ENCODE measurements at places on chromosomes 7 and 10. TPM values are rescaled to one million over a fixed set of nuclear protein-coding genes. Genes with fewer than 3 reads are reported as not detected.

GRCh38 chr10:70596860-70597809 is 5.4 kb downstream of the PRF1 start:
- no peaks in the 10 kb centered on the region for H3K27me3 ChIP-seq
- no peaks in the 10 kb centered on the region for H3K4me1 ChIP-seq
- no peaks in the 10 kb centered on the region for H3K36me3 ChIP-seq
- no peak for DNase-seq

DNA sequence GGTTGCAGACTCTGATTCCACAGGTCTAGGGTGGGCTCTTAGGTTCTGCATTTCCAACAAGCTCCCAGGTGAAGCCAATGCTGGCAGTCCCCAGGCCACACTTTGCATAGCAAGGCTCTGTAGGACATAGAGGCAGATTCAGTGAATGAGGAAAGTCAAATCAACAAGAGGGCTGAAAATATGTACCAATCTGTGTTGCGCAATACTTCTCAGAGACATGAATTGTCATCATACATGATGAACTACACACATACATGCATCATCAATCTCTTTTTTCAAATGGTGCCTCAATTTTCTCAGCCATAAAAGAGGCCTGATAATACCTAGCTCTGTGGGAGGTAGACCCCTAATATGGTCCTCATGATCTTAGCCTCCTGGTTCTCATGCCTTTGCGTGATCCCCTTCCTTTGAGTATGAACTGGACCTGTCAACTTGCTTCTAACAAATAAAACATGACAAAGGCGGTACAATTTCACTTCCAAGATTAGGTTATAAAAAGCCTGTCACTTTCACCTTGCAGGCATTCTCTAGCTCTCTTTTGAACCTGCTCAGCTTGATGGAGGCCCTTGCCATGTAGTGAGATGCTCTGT is 49.0 kb downstream of the PIK3CG start:
- no peak overlapping the region for H3K27ac ChIP-seq
- no peak for DNase-seq
- no peaks in the 10 kb centered on the region for H3K27me3 ChIP-seq
- H3K4me3 ChIP-seq, result no peak overlapping the region

GNAT3 gene
- not detected for total RNA-seq

GRCh38 chr7:20395511-20395910 is 64.8 kb downstream of the ITGB8 start:
- H3K4me3 ChIP-seq, result no peak overlapping the region
- H3K27me3 ChIP-seq, result no peaks in the 10 kb centered on the region
- H3K36me3 ChIP-seq, result peaks cover 21% of the 10 kb centered on the region
- H3K4me1 ChIP-seq, result no peaks in the 10 kb centered on the region

KCNMA1 gene
- 1.2 TPM for total RNA-seq

CPXM2 gene
- 1.4 TPM for total RNA-seq

DPP6 gene
- 3.0 TPM for total RNA-seq

DNA sequence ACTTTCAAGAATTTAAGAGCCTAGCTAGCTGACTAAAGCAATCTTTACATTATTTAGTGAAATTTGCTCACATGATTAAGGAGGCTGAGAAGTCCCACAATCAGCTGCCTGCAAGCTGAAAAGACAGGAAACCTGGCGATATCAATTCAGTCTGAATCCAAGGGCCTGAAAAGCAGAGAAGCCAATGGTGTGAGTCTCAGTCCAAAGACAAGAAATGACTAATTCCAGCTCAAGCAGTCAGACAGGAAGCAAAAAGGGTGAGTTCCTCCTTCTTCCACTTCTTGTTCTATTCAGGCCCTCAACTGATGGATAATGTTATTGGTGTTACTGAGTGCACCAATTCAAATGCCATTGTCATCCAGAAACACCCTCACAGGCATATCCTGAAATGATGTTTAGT is 1231.6 kb upstream of the CELF2 start:
- no peak overlapping the region for H3K27ac ChIP-seq
- H3K27me3 ChIP-seq, result no peaks in the 10 kb centered on the region
- peaks cover 12% of the 10 kb centered on the region for H3K4me1 ChIP-seq
- DNase-seq, result no peak

CDHR1 gene
- 4.1 TPM for total RNA-seq

HOXA3 gene
- not detected for total RNA-seq

DNA sequence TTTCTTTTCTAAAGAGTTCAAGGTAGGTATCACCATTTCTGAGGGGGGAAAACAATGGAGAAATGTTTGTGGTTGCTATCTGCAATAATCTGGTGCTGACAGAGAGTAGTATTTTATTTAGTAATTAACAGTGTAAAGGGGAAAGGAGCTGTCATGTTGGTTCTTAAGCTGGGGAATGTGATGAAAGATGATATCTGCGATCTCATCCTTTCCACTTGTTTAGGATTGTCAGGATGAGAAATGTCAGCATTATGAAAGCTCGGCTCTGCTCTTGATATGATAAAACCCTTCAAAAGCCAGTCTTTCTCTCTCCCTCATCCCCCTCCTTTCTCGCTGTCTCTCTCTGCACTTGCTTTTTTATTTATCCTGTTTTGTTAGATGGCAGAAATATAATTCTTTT is 106.1 kb downstream of the POU6F2 start:
- no peaks in the 10 kb centered on the region for H3K27me3 ChIP-seq
- DNase-seq, result no peak
- no peaks in the 10 kb centered on the region for H3K36me3 ChIP-seq
- H3K27ac ChIP-seq, result no peak overlapping the region
- no peak overlapping the region for H3K4me3 ChIP-seq
- no peaks in the 10 kb centered on the region for H3K4me1 ChIP-seq

- no peaks in the 10 kb centered on the region for H3K36me3 ChIP-seq
- H3K4me3 ChIP-seq, result no peak overlapping the region
- no peaks in the 10 kb centered on the region for H3K27me3 ChIP-seq
- DNase-seq, result no peak
- H3K4me1 ChIP-seq, result no peaks in the 10 kb centered on the region
These were observed 574.5 kb downstream of the TYW1 start for GRCh38 chr7:67571026-67571545.

DNA sequence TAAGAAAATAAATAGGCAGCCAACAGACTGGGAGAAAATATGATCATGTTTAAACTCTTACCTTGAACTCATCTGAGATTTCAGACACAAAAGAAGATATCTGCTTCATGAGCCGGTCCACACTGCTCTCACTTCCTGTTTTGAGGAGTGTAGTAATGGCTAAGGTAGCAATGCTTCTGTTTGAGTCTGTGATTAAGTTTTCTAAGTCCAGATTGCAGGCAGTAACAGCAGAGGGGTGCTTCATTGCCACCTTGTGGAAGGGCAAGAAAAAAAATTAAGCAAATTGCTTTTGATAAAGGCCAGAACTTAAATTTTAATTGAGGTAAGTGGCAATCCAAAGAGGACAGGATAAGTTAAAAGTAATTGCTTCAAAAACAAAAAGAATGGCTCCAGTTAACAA is 69.1 kb downstream of the MEST start:
- H3K27me3 ChIP-seq, result no peaks in the 10 kb centered on the region
- H3K27ac ChIP-seq, result no peak overlapping the region
- H3K36me3 ChIP-seq, result peaks cover 19% of the 10 kb centered on the region
- no peak for DNase-seq
- H3K4me3 ChIP-seq, result no peak overlapping the region

GNGT1 gene
- total RNA-seq, result 0.11 TPM

DNA sequence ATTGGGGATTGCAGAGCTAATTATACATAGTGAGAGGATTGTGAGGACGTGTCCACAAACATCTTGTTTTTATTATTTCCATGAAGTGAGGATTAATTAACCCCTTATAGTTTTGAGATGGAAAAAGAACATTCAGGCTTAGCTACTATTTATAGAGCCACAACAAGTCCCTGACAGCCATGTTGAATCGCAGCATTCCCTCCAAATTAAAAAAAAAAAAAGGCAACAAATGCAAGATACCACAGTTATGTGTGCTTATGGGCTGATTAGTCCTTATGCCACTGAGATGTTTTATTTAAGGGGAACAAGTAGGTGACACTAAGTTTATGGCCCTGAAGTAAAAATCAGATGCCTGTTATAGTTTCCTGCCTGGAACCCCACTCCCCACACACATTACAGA is 350.3 kb downstream of the GPAM start:
- no peaks in the 10 kb centered on the region for H3K27me3 ChIP-seq
- H3K4me1 ChIP-seq, result no peaks in the 10 kb centered on the region
- no peaks in the 10 kb centered on the region for H3K36me3 ChIP-seq
- H3K27ac ChIP-seq, result no peak overlapping the region
- no peak overlapping the region for H3K4me3 ChIP-seq
- no peak for DNase-seq

TMUB1 gene
- 52.6 TPM for total RNA-seq

CLEC2L gene
- total RNA-seq, result 0.26 TPM

DNA sequence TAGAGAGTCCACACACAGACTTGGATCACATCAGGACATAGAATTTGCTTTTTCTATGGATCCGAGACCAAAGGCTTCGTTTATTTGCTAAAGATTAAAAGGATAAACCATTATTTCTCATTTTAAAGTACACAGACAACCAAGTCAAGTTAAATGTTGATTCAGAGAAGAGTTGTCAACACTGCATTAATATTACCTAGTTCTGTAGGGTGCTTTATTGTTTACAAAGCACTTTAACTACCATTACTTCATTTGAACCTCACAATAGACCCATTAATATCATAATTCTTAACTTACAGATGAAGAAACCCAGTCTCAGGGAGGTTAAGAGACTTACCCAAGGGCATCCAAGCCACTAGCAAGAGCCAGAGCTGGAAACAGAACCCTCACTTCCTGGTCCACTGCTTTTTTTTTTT is 43.2 kb upstream of the GSAP start:
- DNase-seq, result no peak
- no peak overlapping the region for H3K27ac ChIP-seq
- H3K27me3 ChIP-seq, result no peaks in the 10 kb centered on the region
- H3K36me3 ChIP-seq, result no peaks in the 10 kb centered on the region
- H3K4me3 ChIP-seq, result no peak overlapping the region

GIMAP6 gene
- total RNA-seq, result not detected

GRCh38 chr7:118085000-118085399 is 99.0 kb upstream of the LSM8 start:
- H3K27ac ChIP-seq, result no peak overlapping the region
- H3K36me3 ChIP-seq, result no peaks in the 10 kb centered on the region
- no peaks in the 10 kb centered on the region for H3K4me1 ChIP-seq
- no peak overlapping the region for H3K4me3 ChIP-seq
- H3K27me3 ChIP-seq, result no peaks in the 10 kb centered on the region

MEOX2 gene
- total RNA-seq, result not detected

DNA sequence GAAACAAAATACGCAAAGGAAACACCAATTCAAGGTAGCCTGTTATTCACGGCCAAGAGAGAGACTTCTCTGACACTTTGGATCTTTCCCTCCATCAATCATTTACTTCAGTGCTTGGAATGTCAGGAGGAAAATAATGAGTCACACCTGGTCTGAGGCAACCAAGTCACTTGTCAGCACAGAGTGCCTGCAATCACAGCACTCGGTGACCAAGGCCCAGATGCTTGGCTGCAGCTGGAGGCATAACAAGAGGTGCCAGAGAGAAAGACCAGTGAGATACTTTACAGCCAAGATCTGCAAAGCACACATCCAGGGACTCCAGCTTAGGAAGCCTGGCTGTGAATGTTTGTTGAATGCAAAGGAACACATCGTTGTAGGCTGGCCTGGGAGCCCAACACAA is 33.9 kb downstream of the ASB13 start:
- DNase-seq, result no peak
- H3K4me1 ChIP-seq, result no peaks in the 10 kb centered on the region
- H3K36me3 ChIP-seq, result no peaks in the 10 kb centered on the region
- H3K27ac ChIP-seq, result no peak overlapping the region
- no peak overlapping the region for H3K4me3 ChIP-seq

HOXA9 gene
- not detected for total RNA-seq

DNA sequence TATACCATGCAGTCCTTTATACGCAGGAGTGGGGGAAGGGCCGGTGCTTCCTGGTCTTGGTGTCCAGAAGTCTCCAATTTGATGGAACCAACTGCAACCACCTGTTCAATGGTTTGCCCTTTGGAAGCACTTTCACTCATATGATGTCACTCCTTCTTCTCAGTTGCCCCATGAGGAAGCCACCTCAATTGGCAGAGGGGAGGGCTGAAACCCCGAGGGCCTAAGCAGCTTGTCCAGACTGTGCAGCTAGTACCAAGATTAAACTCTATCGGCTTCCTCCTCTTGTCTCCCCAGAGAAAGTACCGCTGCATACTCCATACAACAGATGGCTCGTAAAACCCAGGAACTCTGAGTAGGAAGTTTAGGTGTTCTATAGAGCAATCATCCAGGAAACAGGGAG is 789.4 kb downstream of the TYW1 start:
- no peaks in the 10 kb centered on the region for H3K4me1 ChIP-seq
- H3K4me3 ChIP-seq, result no peak overlapping the region
- H3K36me3 ChIP-seq, result no peaks in the 10 kb centered on the region
- no peak for DNase-seq
- peaks cover 9% of the 10 kb centered on the region for H3K27me3 ChIP-seq
- H3K27ac ChIP-seq, result no peak overlapping the region

GRCh38 chr7:102914585-102914984 is 1.8 kb downstream of the LRRC17 start:
- no peaks in the 10 kb centered on the region for H3K4me1 ChIP-seq
- H3K27me3 ChIP-seq, result no peaks in the 10 kb centered on the region
- peak; percentile 67 for DNase-seq

DNA sequence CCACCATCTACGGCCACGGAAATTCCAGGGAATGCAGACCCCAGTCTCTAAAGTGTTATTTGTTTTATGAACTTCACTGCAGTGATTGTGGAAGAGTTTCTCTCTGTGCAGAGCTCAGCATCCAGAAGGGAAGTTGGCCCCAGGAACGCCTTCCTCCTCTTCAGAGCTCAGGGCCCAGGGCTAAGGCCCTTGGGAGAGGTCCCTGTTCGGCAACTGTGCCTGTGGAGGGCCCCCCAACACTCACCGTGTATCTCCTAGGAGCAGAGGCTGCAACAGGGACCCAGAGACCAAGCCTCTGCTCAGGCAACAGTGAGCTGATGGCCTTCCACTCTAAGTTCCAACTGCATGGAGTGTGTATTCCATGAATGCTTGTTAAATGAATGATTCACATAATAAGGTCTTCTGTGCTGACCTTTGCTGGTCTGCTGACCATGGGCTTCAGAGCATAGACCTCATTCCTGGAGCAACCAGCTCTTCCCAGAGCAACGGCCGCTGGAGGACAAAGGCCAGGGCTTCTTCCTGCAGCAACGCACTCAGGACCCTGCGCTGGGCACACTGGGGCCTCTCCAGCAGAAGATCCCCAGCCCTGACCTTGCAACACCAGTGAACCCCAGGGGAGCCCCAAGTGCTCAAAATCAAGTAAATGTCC is 7.7 kb downstream of the DIP2C start:
- H3K4me1 ChIP-seq, result no peaks in the 10 kb centered on the region
- DNase-seq, result no peak
- no peaks in the 10 kb centered on the region for H3K27me3 ChIP-seq

- no peaks in the 10 kb centered on the region for H3K36me3 ChIP-seq
- no peaks in the 10 kb centered on the region for H3K27me3 ChIP-seq
- H3K4me1 ChIP-seq, result no peaks in the 10 kb centered on the region
These were observed 367.3 kb upstream of the ZWINT start for GRCh38 chr10:56728349-56728748.

GRCh38 chr7:123570390-123571182 is 13.0 kb upstream of the NDUFA5 start:
- H3K4me3 ChIP-seq, result no peak overlapping the region
- H3K27ac ChIP-seq, result no peak overlapping the region
- DNase-seq, result no peak
- H3K27me3 ChIP-seq, result no peaks in the 10 kb centered on the region

GRCh38 chr7:101422356-101423195 is 59.9 kb downstream of the COL26A1 start:
- no peak overlapping the region for H3K27ac ChIP-seq
- peaks cover 4% of the 10 kb centered on the region for H3K36me3 ChIP-seq
- H3K4me3 ChIP-seq, result no peak overlapping the region
- no peak for DNase-seq
- no peaks in the 10 kb centered on the region for H3K27me3 ChIP-seq

GRCh38 chr10:55146032-55146431 is 345.0 kb upstream of the PCDH15 start:
- no peaks in the 10 kb centered on the region for H3K36me3 ChIP-seq
- no peak overlapping the region for H3K4me3 ChIP-seq
- H3K4me1 ChIP-seq, result no peaks in the 10 kb centered on the region
- DNase-seq, result no peak
- no peaks in the 10 kb centered on the region for H3K27me3 ChIP-seq
- no peak overlapping the region for H3K27ac ChIP-seq

All from endodermal cell (in vitro differentiated cells).